ENCODE measurements at places on chromosomes 12 and 14.

GRCh38 chr12:115968211-115968610 is 309.3 kb downstream of the MED13L start:
- no peak for DNase-seq

DNA sequence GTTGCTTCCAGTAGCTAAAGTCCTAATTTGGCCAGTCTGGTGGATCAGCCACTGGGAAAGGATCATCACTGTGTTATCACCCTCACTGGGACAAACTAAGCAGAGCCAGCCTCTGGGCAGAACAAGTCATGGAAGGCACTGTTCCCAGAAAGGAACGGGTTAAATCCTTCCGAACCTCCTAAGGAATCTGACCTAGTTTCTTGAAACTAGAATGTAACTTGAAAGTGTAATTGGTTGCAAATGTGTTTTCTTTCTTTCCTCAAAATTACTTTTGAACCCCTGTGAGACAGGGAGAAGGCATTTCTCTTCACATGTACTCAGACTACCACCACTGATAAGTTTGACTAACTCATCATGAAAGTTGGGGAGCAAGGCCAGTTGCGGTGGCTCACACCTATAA is 18.7 kb upstream of the KICS2 start:
- no peak for DNase-seq

- no peak for DNase-seq
These were observed 322.9 kb downstream of the BCL11B start for GRCh38 chr14:98949051-98949450.

DNA sequence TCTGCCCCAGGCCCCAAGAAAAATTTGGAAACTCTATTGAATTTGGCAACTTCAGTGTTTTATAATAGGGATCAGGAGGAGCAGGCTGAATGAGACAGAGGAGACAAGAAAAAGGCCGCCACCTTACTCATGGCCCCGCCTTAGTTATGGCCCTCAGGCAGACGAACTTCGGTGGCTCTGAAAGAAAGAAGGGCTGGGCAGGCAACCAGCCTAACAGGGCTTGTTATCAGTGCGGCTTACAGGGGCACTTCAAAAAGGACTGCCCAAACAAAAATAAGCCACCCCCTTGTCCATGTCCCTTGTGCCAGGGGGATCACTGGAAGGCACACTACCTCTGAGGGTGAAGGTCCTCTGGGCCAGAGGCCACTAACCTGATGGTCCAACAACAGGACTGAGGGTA is 146.3 kb upstream of the ATF7IP start:
- DNase-seq = no peak

DNA sequence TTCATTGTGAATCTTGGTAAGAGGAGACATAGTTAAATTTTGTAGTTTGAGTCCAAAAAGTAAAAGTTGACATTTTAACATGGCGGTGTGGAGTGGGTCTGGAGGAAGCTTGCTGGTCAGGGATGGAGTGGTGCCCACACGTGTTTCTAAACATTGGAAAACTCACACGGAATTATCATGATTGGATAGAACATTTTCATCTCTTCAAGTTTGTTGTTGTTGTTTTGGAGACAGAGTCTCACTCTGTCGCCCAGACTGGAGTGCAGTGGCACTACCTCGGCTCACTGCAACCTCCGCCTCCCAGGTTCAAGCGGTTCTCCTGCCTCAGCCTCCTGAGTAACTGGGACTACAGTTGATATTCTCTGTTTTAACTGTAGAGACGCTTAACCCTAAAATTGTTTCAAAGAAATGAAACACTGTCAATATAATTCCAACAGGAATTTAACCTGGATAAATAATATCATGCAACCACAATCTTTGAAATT is 502 bp upstream of the MBIP start:
- no peak for DNase-seq

DNA sequence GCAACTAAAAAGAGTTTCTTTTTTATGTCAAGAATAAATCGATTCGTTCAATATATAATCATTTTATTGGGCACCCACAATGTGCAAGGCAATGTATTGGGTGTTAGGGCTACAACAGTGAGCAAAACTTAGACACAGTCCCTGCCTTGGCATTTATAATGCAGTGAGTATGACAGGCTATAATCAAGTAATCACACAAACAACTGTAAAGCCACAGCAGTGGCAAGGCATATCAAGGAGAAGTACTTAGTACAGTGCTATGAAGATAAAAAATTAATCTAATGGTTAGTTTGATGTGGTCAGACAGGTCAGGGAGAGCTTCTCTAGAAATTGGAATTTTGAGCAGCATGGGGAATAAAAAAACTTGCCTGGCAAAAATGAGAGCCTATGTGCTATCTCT is 39.5 kb upstream of the OTOGL start:
- DNase-seq = no peak

GRCh38 chr12:89073027-89073398 is 279.3 kb downstream of the DUSP6 start:
- DNase-seq = no peak

- no peak for DNase-seq
These were observed 2.6 kb downstream of the CYP46A1 start for GRCh38 chr14:99686557-99687283.

DNA sequence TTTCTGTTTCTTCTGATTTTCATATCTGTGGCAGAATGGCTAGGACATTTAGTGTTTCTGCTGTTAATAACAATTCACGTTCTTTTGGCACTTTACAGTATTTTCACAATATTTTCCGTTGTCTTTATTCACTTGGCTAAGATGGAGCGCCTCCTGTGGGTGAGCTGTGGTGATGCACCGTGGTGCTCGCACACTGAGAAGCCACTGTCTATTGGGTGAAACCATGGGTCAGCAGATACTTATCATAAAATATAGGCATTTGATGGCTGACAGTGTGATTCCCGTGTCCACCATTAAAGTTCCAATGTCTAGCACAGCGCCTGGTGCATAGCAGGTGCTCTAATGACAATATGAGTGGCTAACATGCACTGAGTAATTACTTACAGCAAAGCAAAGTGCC is 141.8 kb downstream of the VRK1 start:
- no peak for DNase-seq

DNA sequence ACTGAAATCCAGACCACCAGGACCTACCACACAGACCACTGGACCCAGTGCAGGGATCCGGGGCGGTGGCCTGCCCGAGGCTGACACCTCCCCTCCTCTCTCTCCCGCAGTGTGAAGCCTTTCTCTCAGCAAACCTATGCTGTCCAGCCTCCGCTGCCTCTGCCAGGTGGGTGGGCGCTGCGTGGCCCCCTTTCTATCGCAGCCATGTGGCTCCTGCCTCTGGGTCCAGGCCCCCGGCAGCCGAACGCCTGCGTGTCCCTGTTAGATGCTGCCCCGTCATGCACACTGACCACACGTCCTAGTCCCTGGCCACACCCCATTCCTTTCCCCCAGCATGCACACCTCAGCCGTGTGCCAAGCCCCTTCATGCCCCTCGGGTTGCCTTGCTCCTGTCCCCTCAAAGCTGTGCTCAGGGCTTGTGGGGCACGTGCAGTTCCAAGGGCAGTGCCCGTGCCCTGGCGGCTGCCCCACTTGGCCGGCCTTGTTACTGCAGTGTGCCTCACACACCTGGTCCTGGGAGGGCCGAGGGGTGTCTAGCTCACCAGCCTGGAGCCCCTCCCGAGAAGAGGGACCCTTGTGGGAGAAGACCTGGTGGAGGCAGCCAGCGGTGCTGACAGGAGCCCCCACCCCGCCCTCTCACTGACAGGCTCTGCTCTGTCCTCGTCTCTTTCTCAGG is 58.0 kb upstream of the TSPAN9 start:
- DNase-seq = no peak

- DNase-seq = no peak
These were observed 319.5 kb upstream of the OR4E1 start for GRCh38 chr14:21993070-21993469.

DNA sequence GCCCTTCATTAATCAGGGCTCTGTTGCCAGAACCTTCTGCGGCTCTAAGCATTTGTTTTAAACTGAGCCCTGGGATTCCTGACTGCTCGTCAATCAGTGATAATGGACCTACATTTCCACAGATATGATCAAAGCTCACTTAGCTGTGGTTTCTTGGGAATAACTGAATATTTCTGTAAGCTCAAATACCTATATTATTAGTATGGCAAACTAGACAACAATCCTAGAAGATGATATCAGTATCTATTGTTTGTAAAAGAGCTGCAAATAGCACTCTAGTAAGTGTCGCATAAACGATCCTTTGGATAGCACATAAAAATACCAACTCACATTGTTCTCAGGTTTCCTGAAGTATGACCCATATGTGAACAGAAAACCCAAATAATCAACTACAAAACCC is 150.4 kb downstream of the PPM1H start:
- DNase-seq = no peak

DNA sequence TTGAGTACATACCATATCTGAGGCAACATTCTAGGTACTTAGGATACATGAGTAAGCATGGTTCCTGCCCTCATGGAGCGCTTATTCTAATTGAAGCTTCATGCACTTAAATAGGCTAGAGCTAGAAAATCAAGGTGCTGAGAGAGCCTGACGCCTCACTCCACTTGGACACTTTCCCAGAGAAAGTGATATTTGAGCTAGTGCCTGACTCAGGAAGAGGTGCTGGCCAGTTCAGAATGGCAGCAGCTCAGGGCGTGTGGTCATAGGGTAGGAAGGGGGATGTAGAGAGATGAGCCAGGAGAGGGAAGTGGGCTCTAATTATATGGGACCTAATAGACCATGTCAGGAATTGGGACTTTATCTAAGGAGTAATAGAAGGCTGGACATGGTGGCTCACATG is 33.3 kb downstream of the TULP3 start:
- no peak for DNase-seq
